Omental fat pad (tissue), 4 donors: ENCODE measurements at places on chromosomes 13 and 19.

- no peak for DNase-seq
Observed at GRCh38 chr13:41596190-41596589, 138.8 kb downstream of the RGCC start.

GRCh38 chr19:8269724-8270123 is 38.4 kb downstream of the CD320 start:
- no peak for DNase-seq

DNA sequence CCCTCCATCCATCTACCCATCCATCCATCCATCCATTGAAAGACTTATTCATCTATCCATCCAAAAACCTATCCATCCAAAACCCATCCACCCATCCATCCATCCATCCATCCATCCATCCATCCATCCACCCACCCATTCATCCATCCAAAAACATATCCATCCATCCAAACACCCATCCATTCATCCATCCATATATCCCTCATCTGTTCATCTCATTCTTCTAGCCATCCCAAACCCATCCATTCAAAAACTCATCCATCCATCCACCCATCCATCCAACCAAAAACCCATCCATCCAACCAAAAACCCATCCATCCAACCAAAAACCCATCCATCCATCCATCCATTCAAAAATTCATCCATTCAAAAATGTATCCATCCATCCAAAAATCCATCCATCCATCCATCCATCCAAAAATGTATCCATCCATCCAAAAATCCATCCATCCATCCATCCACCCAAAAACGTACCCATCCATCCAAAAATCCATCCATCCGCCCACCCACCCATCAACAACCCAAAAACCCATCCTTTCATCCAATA is 56.5 kb downstream of the TSHZ3 start:
- DNase-seq: no peak

DNA sequence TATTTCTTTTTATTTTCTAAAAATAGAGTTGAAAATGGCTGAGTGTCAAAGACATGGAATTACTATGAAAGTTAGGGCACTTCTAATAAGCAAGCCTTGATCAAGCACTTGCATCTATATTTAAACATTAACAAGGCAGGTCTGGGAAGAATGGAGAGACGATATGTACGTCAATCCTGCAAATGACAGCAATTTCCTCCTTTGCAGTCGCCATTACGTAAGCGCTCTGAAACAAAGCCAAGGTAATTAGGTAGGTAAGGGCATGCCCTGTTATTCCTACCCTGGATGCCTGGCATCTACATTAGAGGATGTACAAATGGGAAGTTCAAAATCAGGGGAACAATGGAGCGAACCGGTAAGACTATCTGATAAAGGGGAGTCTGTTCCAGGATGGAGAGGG is 664.0 kb upstream of the ARGLU1 start:
- DNase-seq: no peak

- DNase-seq: no peak
Observed at GRCh38 chr19:50173127-50173526, 10.0 kb upstream of the IZUMO2 start.

- DNase-seq: no peak
Observed at GRCh38 chr13:69545551-69545950, 562.1 kb upstream of the ATXN8OS start.

DNA sequence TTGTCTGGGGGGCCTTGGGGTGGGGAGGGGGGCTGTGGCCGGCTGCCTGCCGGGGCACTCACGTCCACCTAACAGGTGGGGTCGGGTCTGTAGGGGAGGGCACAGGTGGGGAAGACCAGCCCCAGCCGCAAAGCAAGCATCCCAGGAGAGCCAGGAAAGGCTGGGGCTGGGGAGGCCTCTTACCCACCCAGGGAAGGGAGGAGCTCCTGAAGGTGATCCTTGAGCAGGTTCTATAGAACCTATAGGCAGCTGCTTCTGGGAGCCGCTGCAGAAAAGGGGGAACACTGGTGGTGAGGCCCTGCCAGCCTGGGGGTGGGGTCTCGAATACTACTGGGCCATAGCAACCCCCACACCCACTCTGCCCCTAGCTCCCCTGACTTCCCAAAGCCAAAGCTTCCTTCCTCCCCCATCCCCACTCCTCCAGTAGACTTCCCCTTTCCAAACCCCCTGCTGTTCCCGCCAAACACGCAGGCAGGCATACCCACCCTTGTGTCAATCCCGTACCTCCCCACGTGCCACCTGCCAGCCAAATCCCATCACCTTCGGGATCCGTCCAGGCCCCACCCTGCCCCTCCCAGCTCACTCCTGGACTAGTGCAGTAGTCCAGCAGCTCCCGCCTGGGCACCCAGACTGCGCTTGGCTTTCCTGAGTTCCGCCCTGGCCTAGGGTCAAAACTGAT is 5.6 kb downstream of the KLF16 start:
- no peak for DNase-seq
